ENCODE measurements at places on chromosomes 1 and 21. TPM values are rescaled to one million over a fixed set of nuclear protein-coding genes. Genes with fewer than 3 reads are reported as not detected.

Gene FALEC
- total RNA-seq, result not detected

DNA sequence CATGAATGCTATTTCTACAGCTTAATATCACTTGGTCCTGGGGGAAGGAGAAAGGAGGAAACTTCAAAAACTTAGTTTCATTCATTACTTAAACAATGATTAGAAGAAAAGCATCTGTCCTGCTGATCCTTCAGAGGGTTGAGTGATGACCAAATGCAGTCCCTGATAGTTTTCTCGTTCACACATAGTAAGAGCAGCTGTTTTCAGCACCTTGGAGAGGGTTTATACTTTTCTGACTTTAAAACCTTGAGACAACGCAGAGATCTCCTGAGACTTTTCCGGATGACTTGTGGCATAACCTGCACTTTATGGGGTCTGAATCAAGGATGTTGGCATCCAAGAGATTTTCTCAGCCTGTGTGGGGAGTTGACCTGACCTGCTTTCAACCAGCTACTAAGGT, 94.0 kb upstream of the KCND3 start:
- no peaks in the 10 kb centered on the region for H3K36me3 ChIP-seq
- no peaks in the 10 kb centered on the region for H3K4me1 ChIP-seq
- no peaks in the 10 kb centered on the region for H3K27me3 ChIP-seq

Gene SPRR2E
- not detected for total RNA-seq

DNA sequence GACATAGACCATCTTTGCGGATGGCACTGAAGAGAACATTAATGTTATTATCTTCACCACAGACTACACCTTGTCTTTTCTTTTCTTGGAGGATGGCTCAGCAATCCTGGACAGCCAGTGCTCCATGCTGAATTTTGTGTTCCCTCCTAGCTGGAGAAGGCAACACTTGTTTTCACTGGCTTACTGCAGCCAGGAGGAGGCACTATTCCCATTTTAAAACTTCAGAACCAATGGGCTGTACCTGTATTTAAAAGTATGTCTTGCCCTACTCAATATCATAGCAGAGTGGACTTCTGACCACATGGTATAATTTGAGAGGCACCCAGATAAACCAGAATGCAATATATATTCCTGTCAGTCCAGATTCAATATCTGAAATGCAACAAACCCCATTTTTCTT, 53.3 kb upstream of the POGK start:
- H3K36me3 ChIP-seq, result no peaks in the 10 kb centered on the region
- H3K27ac ChIP-seq, result no peak overlapping the region
- DNase-seq, result no peak
- no peaks in the 10 kb centered on the region for H3K27me3 ChIP-seq

- H3K27me3 ChIP-seq, result no peaks in the 10 kb centered on the region
- no peak for DNase-seq
- H3K36me3 ChIP-seq, result no peaks in the 10 kb centered on the region
- H3K4me1 ChIP-seq, result no peaks in the 10 kb centered on the region
- H3K27ac ChIP-seq, result no peak overlapping the region
- no peak overlapping the region for H3K4me3 ChIP-seq
Observed at GRCh38 chr1:97926017-97926708, 5.3 kb upstream of the DPYD start.

DNA sequence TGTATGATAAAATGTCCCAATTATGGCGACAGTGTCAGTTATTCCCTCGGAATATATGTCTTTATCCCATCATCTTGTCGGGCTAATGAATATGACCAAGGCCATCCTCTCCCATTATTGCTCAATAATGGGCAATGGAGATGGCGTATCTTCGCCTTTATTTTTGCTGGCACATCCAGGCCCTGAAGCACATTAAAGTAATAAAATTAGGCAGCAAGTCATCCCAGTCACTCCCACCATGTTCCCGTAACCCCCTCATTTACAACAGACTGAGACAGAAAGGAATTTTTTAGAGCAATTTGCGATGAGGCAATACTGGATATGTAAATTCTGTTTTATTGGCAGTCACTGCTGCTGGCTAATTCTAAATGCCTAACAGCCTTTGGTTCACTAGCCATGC, 35.3 kb downstream of the CLIC6 start:
- H3K36me3 ChIP-seq, result no peaks in the 10 kb centered on the region
- peaks cover 12% of the 10 kb centered on the region for H3K4me1 ChIP-seq
- no peaks in the 10 kb centered on the region for H3K27me3 ChIP-seq
- no peak overlapping the region for H3K27ac ChIP-seq
- DNase-seq, result peak; percentile 72

Gene PPM1J
- total RNA-seq, result 0.64 TPM

Gene FNDC5
- total RNA-seq, result 5.3 TPM

DNA sequence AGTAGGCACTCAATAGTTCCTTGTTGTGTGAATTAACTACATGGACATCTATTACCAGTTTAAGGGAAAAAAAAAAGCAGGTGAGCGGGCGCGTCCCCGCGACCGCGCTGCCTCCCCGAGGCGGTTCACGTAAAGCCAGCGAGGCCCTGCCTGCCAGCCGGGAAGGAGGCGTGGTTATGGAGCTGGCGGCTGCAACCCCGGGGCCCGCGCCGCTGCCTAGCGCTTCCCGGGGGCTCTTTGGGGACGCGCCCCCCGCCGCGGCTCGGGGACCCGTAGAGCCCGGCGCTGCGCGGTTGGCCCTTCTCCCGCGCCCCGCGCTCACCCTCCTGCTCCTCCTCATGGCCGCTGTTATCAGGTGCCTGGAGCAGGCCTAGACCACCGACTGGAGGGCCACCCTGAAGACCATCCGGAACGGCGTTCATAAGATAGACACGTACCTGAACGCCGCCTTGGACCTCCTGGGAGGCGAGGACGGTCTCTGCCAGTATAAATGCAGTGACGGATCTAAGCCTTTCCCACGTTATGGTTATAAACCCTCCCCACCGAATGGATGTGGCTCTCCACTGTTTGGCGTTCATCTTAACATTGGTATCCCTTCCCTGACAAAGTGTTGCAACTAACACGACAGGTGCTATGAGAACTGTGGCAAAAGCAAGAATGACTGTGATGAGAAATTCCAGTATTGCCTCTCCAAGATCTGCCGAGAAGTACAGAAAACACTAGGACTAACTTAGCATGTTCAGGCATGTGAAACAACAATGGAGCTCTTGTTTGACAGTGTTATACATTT, 2.6 kb upstream of the CC2D1B start:
- peaks cover 5% of the 10 kb centered on the region for H3K4me1 ChIP-seq
- peaks cover 3% of the 10 kb centered on the region for H3K36me3 ChIP-seq
- DNase-seq, result peak; percentile 42
- H3K27me3 ChIP-seq, result no peaks in the 10 kb centered on the region
- peak overlapping the region; percentile 44 for H3K27ac ChIP-seq

DNA sequence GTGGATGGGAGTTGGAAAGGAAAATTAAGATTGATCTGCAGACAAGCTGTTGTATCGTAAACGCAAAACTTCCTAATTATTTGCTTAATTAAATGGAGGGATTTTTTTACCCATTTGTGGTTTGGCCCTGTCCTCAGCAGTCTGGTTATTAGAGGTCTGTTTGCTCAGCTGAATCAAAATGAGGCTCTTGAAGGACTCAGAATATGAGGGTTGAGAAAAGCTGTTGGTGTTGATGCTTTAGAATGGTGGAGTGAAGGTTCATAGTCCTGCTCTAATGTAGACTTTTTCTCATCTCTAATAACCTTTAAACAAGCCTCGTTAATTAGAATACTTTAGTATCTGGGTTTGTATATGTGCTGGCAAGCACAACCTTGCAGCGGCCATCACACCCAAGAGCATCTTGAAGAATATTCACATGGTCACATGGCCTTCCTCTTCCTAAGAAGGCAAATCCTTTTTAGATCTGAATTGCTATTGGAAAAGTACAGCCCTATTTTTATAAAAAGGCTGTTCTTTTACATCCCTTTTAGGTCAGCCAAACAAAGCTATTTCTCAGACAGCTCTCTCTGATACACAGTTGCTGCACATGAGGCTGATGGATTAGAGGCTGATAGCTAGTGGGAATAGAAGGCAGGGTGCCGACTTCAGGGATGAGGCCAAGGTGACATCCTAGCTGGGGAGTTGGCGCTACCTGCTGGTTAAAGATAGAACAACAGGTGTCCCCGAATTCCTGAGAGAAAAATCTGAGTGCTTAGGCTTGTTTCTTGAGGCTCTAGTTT, 53.8 kb downstream of the MACF1 start:
- peak overlapping the region; percentile 46 for H3K27ac ChIP-seq
- H3K4me1 ChIP-seq, result peaks cover 4% of the 10 kb centered on the region
- peak; percentile 62 for DNase-seq
- H3K36me3 ChIP-seq, result peaks cover 30% of the 10 kb centered on the region
- no peak overlapping the region for H3K4me3 ChIP-seq
- H3K27me3 ChIP-seq, result no peaks in the 10 kb centered on the region

GRCh38 chr1:16064536-16065268, 8.7 kb downstream of the FAM131C start:
- no peak overlapping the region for H3K27ac ChIP-seq
- no peak for DNase-seq
- no peak overlapping the region for H3K4me3 ChIP-seq
- peaks cover 4% of the 10 kb centered on the region for H3K4me1 ChIP-seq

DNA sequence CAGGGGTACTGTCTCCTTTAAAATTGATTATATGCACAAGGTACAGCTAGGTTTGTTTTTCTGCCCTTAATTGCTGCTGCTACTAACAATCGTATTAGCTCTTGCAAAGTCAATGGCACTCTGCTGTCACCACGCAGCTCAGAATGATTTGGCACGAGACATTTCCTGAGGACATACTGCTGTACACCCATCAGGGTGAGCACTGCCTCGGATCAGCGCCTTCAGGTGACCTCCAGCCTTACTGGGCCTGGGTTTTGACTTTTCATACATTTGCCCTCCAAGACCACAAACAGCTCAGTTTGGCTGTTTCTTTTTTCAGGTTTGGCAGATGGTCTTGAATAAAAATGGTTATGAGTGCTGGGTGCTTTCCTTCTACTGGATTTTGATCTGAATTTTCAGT, 110.9 kb downstream of the NTPCR start:
- H3K36me3 ChIP-seq, result no peaks in the 10 kb centered on the region
- no peaks in the 10 kb centered on the region for H3K27me3 ChIP-seq
- DNase-seq, result no peak
- no peaks in the 10 kb centered on the region for H3K4me1 ChIP-seq

DNA sequence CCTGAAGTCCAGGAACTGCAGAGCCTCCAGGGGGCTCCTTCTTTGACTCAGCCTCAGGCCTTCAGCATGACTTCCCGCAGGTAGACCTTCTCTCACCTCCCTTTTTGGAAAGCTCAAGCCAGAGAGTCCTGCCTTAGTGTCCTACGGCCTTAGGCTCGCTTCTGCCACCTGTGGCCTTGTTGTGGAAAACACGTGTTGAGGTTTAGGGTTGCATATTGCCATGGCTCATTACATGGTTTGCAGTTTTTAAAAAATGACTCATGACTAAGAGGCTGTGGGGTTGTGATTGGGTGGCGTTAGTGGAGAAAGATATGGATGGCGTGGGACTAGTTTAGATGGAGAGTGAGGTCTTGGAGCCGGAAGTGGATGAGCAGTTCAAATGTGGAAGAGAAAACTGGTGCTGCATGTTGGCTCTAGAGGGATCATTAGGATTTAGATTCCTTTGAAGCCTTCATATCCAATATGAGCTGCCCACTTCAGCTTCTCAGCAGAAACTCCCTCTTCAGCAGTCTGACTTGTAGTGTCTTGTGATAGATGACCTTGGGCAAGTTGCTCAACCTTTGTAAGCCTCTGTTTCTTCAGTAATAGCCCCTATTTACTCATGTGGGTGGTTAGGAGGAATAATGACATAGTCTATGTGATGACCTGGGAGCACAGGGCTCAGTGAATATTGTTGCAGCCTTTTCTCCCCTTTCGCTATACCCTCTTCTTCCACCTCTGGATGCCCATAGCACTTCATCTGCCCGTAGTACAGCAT, 6.5 kb upstream of the FGGY start:
- no peak for DNase-seq
- H3K27ac ChIP-seq, result peak overlapping the region; percentile 77
- H3K36me3 ChIP-seq, result no peaks in the 10 kb centered on the region
- no peaks in the 10 kb centered on the region for H3K4me1 ChIP-seq
- no peaks in the 10 kb centered on the region for H3K27me3 ChIP-seq

Gene KLHDC9
- total RNA-seq, result 13.0 TPM

Gene PLEKHN1
- total RNA-seq, result 2.0 TPM

DNA sequence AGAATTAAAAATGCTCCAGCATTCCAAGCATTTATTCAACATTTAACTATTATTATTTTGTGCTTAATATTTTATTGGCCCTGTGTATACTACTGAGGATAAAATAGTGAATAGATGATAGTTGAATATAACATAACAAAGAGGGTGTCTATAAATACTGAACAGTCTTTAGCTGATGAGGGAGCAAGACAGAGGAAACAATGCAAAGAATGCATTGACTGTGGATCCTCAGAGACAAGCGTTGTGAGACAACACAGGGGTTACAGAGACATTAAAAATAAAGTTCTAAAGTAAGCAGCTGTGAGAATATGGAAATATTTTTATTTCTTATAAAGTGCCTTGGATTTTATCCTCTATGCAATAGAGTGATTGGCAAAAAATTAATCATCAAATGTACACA, 1133.1 kb downstream of the PLA2G4A start:
- no peak for DNase-seq
- H3K4me3 ChIP-seq, result no peak overlapping the region
- H3K36me3 ChIP-seq, result no peaks in the 10 kb centered on the region
- no peaks in the 10 kb centered on the region for H3K4me1 ChIP-seq

GRCh38 chr1:216045400-216045799, 377.8 kb downstream of the USH2A start:
- H3K27ac ChIP-seq, result no peak overlapping the region
- H3K36me3 ChIP-seq, result no peaks in the 10 kb centered on the region
- no peak for DNase-seq
- no peaks in the 10 kb centered on the region for H3K27me3 ChIP-seq
- H3K4me1 ChIP-seq, result no peaks in the 10 kb centered on the region
- H3K4me3 ChIP-seq, result no peak overlapping the region

Gene ZYG11A
- total RNA-seq, result 0.20 TPM

GRCh38 chr21:42834726-42835191, 44.6 kb downstream of the WDR4 start:
- H3K27ac ChIP-seq, result no peak overlapping the region
- DNase-seq, result no peak
- no peaks in the 10 kb centered on the region for H3K27me3 ChIP-seq
- peaks cover 6% of the 10 kb centered on the region for H3K36me3 ChIP-seq
- no peaks in the 10 kb centered on the region for H3K4me1 ChIP-seq

DNA sequence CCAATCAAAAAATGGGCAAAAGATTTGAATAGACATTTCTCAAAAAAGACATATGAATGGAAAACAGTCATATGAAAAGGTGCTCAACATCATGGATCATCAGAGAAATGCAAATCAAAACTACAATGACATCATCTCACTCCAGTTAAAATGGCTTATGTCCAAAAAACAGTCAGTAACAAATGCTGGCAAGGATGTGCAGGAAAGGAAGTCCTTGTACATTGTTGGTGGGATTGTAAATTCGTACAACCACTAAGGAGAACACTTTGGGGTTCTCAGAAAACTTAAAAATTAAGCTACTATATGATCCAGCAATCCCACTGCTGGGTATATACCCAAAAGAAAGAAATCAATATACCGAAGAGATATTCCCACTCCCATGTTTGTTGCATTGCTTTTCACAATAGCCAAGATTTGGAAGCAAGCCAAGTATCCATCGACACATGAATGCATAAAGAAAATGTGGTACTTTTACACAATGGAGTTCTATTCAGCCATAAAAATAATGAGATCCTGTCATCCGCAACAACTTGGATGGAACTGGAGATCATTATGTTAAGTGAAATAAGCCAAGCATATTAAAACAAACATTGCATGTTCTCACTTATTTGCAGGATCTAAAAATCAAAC, 17.9 kb downstream of the GBP5 start:
- no peaks in the 10 kb centered on the region for H3K27me3 ChIP-seq
- no peak for DNase-seq
- H3K4me1 ChIP-seq, result no peaks in the 10 kb centered on the region
- no peak overlapping the region for H3K27ac ChIP-seq
- no peak overlapping the region for H3K4me3 ChIP-seq

Gene PTPN22
- 7.0 TPM for total RNA-seq

- DNase-seq, result no peak
- H3K36me3 ChIP-seq, result no peaks in the 10 kb centered on the region
- no peak within 1 kb of the TSS for H3K27ac ChIP-seq
- no peak within 1 kb of the TSS for H3K4me3 ChIP-seq
Observed at GRCh38 chr1:202122639-202123335, at the start of gene GPR37L1. TSS of gene GPR37L1 (plus strand) at chr1:202122917. CDS start at chr1:202122964, 47 bp downstream.
